CD8-positive, alpha-beta T cell (primary cell): ENCODE measurements at places on chromosomes 2 and 18.
A peak's percentile ranks its signal among the peaks of the same experiment; 100 is the strongest.

DNA sequence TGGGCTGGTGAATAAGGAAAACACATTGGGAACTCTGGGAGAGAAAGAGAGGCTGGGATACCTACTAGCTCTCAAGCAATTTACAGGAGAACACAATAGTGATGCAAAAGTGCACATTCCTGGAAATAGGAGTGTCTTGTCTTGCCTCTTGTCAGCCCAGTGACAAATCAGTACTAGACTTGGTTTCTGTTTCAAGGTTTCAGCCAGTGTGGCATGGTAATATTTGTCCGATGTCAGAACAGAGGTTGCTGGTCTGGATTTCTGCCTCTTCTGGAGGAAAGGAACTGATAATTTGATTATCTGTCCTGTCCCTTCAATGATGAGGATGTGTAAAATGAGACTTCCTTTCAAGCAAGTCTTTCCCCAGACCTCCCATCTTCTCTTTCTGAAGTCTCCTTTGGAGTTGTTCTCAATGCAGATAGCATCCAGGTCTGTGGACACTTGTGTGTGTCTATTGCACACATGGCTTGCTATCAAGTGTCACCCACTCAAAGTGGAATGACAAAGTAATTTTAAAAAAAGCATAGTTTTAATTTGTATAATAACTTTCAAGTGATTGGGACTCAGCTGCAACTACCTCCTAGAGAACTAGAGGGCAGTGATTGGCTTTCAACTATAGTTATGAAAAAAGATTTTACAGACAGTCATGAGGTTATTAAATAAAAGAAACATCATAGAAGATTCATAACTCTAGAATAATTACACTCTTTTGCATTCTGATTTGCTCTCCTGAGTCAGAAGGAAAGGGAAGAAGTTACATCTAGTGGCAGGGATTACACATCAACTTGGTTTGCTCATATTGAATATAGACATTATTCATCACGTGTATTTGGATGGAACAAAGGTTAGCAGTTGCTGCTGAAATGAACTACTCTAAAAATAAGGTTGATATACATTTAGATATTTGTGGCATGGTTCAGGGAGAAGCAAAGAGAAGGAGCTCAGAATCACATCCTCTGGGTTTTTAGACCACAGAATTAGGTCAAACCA lies 4.5 kb downstream of the GPR39 start:
- DNase-seq = no peak

DNA sequence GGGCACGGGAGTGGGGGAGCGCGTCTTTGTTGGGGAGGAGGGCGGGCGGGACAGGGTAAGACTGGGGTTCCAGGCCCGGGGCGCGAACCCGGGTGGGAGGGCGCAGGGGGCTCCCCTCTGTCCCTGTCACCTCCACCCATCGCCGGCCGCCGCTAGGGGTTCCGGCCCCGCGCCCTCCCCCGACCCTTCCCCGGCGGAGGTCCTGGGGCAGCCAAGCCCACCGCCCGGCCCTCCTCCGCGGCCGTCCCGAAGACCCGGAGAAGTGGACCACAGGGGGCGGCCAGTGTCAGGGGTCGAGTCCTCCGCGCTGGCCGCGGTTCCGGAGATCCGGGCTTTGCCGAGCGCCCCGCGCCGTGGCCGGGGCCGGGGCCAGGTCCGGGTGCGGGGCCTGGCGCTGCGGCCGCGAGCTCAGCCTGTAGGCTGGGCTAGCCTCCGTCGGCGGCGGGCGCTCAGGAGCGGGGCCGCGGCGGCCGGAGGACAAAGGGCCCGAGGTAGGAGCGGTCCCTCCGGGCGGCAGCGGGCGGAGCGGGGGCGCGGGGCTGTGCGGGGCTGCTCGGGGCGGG lies 16.6 kb upstream of the E2F6 start:
- no peak for DNase-seq

GRCh38 chr2:238369591-238370040 lies 49.3 kb downstream of the TRAF3IP1 start:
- no peak for DNase-seq

GRCh38 chr2:130389783-130390182 lies 33.9 kb downstream of the PTPN18 start:
- no peak for DNase-seq

- peak; percentile 27 for DNase-seq
Observed at GRCh38 chr2:65064728-65065552, 8.7 kb downstream of the CEP68 start.

- DNase-seq = no peak
Observed at GRCh38 chr18:78953566-78953965, 26.1 kb upstream of the SALL3 start.

DNA sequence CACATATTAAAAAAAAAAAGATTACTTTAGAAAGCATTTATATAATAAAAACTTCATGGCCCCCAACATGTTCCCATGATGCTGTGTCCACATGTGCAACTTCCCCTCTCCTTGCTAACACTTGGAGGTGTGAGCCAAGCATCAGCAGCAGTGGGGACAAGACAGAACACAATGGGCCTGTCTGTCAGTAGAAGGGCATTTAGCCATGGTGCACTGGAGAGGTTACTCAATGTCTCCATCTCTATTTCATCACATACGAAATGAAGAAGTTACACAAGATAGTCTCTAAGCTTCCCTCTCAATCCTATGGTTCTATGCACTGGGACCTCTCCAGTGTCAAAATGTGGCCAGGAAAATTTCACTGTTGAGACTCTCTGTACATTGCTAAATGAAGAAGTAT lies 2.5 kb downstream of the VIT start:
- DNase-seq = no peak

- no peak for DNase-seq
Observed at GRCh38 chr18:44321868-44322590, 358.7 kb upstream of the SETBP1 start.

DNA sequence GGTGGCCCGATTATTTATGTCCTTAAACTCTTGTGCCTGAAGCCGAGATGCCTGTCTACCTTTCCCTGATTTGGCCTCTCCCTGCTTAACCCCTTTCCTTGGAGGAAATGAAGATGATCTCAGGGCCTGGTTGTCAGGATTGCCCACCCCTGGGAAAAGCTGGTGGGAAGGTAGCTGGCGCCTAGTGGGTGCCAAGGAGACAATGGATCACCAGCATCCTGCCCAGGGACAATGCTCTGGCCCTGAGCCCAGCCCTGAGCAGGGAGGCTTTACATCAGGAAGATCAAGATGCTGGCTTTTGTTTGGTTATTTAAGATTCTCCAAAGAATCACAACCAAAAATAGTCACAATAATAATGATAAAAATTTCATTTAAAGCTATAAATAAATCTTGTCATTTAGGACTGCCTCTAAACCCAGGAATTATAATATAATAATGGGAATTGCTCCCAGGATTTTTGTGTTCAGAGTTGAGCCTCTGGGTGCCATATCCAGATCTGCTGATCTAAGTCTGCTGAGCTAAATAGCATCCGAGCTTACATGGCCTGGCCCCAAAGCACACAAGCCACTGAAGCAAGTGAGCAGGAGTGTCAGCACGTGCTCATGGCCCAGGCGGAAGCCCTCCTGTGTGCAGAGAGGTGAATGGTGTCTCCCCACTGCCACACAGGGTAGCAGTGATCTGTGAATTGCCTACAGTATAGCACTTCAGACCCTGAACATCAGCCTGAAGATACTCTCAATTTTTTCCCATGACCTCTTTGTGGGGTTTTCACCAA lies 57.8 kb upstream of the MAP3K20 start:
- no peak for DNase-seq

GRCh38 chr2:36379710-36380448 lies 24.3 kb downstream of the CRIM1 start:
- no peak for DNase-seq

- DNase-seq = no peak
Observed at GRCh38 chr2:187986390-187987105, 305.1 kb upstream of the GULP1 start.

- no peak for DNase-seq
Observed at GRCh38 chr18:63195326-63196159, 124.0 kb downstream of the BCL2 start.

DNA sequence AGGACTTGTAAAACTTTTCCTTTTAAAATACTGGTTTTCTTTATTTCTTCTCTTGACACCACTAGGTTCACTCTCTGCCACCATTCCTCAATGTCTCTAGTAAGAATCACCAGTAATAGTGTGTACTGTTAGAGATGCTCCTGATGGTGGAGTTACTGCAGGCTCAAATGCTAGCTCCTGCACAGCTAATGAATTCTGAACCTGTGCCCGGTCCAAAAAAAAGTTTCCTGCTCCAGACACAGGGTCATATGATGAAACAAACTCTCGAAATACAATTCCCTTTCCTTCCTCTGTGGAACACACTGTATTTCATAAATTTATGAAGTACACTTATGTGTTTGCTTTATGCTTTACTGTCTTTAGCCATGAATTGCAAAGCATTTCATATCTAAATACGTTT lies 19.2 kb downstream of the PMS1 start:
- no peak for DNase-seq

DNA sequence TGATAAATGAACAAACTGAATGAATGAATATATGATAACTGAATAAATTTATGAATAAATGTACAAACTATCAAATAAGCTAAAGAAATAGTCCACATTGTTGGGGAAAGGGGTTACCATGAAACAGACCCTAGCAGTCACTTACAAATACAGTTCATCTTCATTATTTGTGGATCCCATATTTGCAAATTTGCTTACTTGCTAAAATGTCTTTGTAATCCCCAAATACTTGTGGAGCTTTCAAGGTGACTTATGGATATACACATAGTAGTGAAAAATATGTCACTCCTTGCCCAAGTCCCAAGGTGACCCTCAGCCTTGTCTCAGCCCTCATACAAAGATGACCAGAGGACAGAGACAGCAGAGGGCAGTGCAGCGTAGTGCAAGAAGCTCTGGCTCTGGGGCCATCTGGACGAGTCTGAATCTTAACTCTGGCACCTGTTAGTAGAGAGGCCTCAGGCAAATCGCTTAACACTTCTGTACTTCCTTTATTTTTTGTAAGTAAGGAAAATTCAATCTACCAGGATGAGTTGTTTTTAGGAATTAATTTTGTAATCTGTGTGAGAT lies 3.1 kb downstream of the PAIP2B start:
- no peak for DNase-seq

GRCh38 chr2:142954493-142954892 lies 77.0 kb downstream of the KYNU start:
- DNase-seq = no peak

DNA sequence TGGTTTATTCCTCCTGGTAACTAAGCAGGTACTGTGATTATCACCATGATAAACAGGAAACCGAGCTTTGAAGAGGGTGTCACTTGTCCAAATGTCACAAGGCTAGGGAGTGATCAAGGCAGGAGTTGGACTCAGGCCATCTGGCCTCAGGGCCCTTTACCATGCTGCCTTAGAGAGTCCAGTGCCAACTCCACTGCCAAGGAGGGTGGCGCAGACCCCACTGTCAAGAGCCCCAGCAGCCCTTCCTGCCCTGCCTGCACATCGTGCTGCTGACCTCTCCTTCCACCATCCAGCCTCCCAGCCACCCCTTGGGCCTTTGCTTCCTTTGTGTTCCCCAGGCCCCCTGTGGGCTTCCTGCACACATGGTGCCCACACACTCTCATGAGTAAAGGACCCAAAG lies 48.3 kb downstream of the TNS1 start:
- no peak for DNase-seq

- DNase-seq = no peak
Observed at GRCh38 chr18:12468445-12468844, 60.7 kb downstream of the PRELID3A start.

DNA sequence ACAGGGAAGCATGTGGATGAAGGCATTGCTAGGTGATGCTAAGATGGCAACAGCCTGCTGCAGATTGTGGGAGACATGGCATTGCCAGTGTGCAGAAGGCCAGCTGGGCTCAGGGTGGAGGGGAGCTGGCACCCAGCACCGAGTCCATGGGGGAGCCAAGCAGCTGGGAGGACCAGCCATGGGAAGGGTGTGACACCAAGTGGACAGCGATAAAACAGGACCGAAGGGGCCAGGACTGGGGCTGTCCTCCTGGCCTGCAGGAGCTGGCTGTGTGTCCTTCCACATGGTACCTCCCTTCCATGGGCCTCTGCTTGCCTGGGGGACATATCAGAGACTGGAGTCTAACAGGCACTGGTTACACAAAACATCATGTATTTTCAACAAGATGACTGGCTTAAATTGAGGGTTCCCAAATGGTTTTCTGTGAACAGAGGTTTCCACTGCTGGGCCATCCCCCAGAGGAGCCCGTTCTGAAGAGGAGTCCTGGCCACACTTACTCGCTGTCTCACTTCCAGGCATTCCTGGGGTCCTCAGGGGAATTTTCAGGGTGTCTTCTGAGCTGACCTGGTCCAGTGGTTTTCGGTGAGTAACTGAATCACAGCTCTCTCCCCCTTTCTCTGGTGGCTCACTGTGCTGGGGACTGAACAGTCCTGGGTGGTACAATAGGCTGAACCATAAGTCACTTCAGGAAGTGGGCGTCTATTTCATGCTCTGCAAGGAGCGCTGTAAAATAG lies 60.4 kb upstream of the TNP1 start:
- DNase-seq = no peak

GRCh38 chr2:128681507-128681906 lies 362.8 kb upstream of the HS6ST1 start:
- no peak for DNase-seq

- no peak for DNase-seq
Observed at GRCh38 chr18:41436772-41437171, 518.3 kb upstream of the PIK3C3 start.

GRCh38 chr2:62010632-62011256 lies 105.3 kb downstream of the COMMD1 start:
- no peak for DNase-seq

DNA sequence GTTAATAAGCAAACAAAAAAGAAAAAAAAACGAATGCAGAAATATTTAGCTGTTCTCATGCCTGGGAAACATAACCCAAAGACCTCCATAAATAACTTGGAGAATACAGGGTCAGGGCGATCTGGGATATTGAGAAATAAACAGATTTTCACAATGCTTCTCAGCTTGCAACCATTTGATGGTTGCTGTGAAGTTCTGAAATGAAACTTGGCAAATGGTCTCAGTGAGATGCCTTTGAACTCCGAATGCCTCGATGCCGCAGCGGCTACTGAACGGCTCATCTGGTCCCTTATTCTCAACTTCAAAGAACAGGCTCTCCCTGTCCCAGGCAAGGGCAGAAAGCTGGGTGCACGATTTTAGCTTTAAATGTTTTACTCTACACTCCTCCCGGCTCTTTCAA lies 78.1 kb downstream of the ZNF516 start:
- no peak for DNase-seq

GRCh38 chr2:224163566-224164307 lies 124.7 kb upstream of the SERPINE2 start:
- DNase-seq = no peak
